ENCODE measurements at places on chromosomes 16 and 17. TPM values are rescaled to one million over a fixed set of nuclear protein-coding genes. Genes with fewer than 3 reads are reported as not detected.

SECTM1 gene
- 6.1 TPM for total RNA-seq

GRCh38 chr17:20256144-20256543 is 211.2 kb downstream of the LGALS9B start:
- DNase-seq = no peak
- no peaks in the 10 kb centered on the region for H3K36me3 ChIP-seq
- H3K4me1 ChIP-seq = no peaks in the 10 kb centered on the region
- H3K27me3 ChIP-seq = no peaks in the 10 kb centered on the region

DNA sequence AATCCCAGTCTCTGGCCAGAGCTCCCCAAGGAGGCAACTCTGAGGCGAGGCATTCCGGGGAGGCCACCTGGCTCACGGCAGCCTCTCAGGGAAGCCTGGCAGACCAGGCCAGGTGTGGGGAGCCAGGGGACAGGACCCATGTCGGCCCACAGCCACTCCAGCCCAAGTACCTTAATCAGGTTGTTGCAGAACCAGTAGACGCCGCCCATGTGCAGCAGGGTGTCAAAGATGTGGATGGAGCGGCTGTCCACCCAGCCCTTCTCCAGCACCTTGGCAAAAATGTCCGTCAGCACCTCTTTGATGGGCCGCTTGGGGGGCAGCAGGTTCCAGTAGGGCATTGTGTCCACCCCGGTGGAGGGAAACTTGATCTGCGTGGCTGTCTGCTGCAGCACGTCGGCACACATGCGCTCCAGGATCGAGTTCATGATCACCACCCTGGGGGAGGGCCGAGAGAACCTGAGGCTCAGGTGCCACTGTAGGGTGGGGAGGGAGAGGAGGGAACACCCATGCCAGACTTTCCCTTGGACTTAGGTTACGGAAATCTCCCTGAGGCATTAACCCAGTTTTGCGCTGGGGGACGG is 7.8 kb downstream of the CSF3 start:
- H3K27ac ChIP-seq = peak overlapping the region; percentile 86
- H3K4me1 ChIP-seq = no peaks in the 10 kb centered on the region
- H3K4me3 ChIP-seq = no peak overlapping the region
- no peak for DNase-seq
- no peaks in the 10 kb centered on the region for H3K27me3 ChIP-seq

DNA sequence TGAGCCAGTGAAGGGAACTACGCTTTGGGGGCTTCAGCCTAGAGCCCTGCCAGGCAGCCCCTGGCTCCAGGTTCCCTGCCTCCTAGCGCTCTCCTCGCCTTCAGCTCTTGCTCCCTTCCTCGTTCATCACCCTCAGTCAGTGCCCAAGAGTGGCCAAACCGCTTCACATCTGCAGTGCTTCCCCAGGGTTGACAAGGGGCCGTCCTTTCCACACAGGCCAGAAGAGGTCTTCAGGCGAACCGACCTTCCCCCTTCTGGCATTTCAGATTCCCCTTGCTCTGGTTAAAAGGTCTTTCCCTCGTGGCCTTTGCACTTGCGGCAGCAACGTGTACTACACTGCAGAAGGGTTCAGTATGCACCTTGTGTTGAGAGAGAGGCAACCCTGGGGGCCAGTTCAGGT is 4.1 kb downstream of the RASD1 start:
- no peak overlapping the region for H3K4me3 ChIP-seq
- H3K36me3 ChIP-seq = no peaks in the 10 kb centered on the region
- no peak for DNase-seq
- no peaks in the 10 kb centered on the region for H3K27me3 ChIP-seq

DNA sequence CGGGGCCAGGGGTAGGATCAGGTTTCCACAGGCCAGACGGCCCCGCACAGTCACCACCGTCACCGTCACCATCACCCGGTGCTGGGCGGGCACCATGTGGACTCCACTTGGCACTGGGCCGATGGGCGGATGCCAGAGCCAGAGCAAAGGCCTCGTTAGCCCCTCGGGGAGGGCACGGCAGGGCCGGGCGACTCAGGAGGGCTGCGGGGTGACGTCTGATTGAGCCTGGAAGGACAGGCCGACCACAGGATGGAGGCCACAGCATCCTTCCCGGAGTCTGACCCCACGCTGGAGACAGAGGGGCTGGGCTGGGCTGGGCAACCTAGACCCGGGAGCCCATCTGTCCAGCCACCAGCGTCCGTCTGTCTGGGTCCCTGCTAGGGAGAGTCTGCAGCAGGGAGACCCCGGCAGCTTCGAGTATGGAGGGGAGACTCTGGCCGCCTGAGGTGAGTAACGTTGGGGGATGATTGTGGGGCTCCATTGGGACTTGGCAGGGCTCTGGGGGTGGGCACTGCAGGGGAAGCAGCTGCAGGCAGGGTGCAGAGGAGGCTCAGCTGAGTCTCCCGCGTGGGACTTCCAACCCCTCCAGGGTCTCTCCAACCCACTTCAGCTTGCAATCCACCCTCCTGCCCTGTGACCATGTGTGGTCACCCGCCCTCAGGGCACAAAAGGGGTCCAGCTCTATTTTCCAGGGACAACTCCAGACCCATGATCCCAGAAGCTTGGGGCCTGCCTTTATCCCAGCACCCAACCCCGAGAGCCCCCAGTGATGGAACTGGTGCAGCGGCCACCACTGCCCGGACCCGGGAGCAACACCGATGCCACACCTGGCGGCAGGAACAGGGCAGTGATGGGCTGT is 22.6 kb downstream of the SLC25A10 start:
- no peaks in the 10 kb centered on the region for H3K36me3 ChIP-seq
- no peak overlapping the region for H3K27ac ChIP-seq
- no peak overlapping the region for H3K4me3 ChIP-seq
- no peaks in the 10 kb centered on the region for H3K27me3 ChIP-seq
- H3K4me1 ChIP-seq = no peaks in the 10 kb centered on the region

SLC22A31 gene
- total RNA-seq = not detected

TRIM25 gene
- total RNA-seq = 17.4 TPM

- no peaks in the 10 kb centered on the region for H3K36me3 ChIP-seq
- H3K4me1 ChIP-seq = no peaks in the 10 kb centered on the region
- no peaks in the 10 kb centered on the region for H3K27me3 ChIP-seq
- no peak for DNase-seq
- H3K4me3 ChIP-seq = no peak overlapping the region
Measured at GRCh38 chr16:57915267-57915666, 55.7 kb downstream of the CNGB1 start.

RAP1GAP2 gene
- 1.5 TPM for total RNA-seq

AGRP gene
- total RNA-seq = not detected

KRTAP2-3 gene
- not detected for total RNA-seq

SLC35G6 gene
- total RNA-seq = not detected

GAS2L2 gene
- not detected for total RNA-seq

DNA sequence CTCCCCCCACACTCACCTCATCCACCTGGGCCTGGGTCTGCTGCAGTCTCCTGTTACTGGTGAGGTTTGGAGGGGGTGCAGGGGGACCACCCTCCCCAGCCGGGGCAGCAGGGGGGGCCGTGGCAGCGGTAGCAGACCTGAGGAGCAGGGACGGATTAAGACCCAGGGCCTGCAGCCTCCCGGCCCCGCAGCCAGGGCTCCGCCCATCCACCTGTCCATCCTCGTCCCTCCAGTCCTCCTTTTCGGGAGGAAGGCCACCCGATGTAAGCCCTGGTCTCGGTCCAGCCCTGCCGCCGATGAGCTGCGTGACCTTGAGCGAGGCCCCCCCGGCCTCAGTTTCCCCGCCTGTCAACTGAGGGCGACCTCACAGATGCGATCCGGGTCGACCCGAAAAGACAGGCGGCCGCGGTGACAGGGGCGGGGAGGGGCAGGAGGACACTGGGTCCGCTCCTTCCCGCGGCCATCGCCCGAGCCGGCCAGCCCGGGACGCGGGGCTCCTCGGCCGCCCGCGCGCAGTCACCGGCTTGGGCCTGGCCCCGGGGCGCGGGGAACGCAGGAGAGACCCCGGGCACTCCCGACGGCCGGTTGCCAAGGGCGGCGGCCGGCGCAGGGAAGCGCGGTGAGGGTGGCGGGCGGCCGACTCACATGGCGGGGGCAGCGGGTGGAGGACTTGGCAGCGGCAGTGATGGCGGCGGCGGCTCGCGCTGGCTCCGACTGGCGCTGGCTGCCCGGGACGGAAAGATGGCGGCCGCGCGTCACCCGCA is at the start of gene VAMP2:
VAMP2 (minus strand) TSS at position 716 of the 764 bp plus-strand sequence; CDS start at position 647, 69 bp downstream.
- H3K4me3 ChIP-seq = peak within 1 kb of the TSS; percentile 80
- no peaks in the 10 kb centered on the region for H3K27me3 ChIP-seq
- H3K27ac ChIP-seq = peak within 1 kb of the TSS; percentile 97
- peak; percentile 74 for DNase-seq

DNA sequence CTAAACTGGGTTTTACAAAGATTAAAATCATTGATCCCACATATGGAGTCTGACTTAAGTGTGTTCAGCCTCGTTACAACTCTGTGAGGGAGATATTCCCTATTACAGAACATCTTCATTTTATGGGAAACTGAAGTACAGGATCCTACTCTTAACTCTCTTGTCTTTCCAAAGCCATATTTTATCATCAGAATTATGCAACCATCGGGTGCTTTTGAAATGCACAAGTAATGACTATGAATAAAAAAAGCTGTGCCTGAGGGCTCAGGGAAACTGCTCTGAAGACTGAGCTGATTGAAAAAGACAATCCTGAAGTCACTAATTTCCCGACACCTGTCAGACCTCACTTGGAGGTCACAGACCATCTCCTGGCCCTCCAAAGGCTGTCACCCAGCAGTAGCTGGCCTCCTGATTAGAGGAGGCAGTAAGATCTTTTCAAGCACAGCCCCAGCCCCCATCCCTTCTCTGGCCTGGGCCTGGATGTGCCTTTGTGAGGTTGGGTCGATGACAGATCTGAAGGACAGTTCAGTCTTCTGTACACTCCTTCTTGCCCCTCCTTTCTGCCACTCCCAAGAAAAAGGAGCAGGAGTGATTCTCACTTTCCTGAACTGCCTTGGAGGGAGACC is 5.6 kb downstream of the AKAP1 start:
- no peak for DNase-seq
- H3K4me3 ChIP-seq = no peak overlapping the region
- no peaks in the 10 kb centered on the region for H3K27me3 ChIP-seq
- no peaks in the 10 kb centered on the region for H3K36me3 ChIP-seq

DNA sequence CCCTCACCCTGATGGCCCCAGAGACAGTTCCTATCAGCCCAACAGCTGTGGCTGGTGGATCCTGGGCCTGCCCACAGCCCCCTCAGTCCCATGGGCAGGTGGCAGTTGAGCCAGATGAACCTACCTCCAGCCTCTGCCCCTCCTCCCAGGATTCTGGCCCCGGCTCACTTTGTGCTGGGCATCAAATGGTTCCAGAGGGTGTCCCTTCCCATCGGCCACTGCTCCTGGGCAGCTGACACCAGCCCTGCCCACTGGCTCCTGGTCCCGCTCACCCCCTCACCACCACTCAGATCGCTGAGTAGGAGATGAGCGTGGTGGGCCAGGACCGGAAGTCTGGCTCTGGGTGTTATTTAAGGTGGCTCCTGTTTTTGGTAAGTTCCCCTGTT is 2.0 kb downstream of the TTYH2 start:
- no peaks in the 10 kb centered on the region for H3K36me3 ChIP-seq
- peaks cover 12% of the 10 kb centered on the region for H3K4me1 ChIP-seq
- H3K27me3 ChIP-seq = no peaks in the 10 kb centered on the region
- no peak overlapping the region for H3K27ac ChIP-seq

DNA sequence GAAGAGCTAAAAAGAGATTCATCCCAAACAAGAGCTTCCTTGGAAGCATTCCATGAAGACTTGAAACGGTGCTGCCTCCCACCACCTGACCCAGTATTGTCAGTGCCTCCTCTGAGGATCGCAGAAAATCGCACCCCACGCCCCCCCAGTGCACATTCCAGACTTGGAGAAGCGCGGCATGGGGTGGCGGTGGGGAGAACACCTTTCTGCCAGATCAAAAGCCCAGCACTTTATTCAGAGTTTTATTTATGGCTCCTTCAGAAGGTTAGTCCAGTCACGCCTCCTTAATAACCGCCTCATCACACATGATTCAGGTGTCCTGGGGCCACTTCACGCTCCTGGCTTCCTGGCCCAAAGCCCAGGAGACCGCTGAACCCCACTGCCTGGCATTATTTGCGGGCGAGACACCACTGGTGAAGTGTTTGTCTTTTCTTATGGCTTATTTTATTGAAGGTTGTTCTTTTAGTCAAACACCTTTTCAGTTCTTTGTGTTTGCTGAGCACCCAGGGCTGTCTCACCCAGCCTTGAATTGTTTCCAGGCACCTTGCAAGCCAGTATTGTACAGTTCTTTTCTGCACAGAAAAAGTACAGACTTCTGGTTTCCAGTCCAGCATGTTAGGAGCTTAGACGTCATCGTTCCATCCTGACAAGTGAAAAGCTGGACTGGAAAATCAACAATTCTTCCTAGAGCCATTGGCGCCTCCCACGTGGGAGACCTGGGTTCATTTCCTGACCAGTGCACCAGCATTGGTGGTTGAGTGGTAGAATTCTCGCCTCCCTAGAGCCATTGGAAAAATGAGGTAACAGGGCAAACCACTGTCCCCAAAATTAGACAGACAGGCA is 79.6 kb upstream of the CACNG5 start:
- no peaks in the 10 kb centered on the region for H3K36me3 ChIP-seq
- no peak overlapping the region for H3K27ac ChIP-seq
- no peak for DNase-seq

ATP1B2 gene
- 9.5 TPM for total RNA-seq

USP43 gene
- not detected for total RNA-seq

GRCh38 chr16:84527532-84528269 is 23.2 kb upstream of the MEAK7 start:
- no peaks in the 10 kb centered on the region for H3K36me3 ChIP-seq
- no peak for DNase-seq
- peaks cover 8% of the 10 kb centered on the region for H3K4me1 ChIP-seq
- no peaks in the 10 kb centered on the region for H3K27me3 ChIP-seq

GRCh38 chr16:87483481-87483880 is 9.3 kb downstream of the ZCCHC14 start:
- H3K4me3 ChIP-seq = no peak overlapping the region
- no peaks in the 10 kb centered on the region for H3K27me3 ChIP-seq
- no peak overlapping the region for H3K27ac ChIP-seq
- H3K36me3 ChIP-seq = no peaks in the 10 kb centered on the region
- no peak for DNase-seq
